Stimulated activated CD4-positive, alpha-beta T cell treated with anti-CD3 and anti-CD28 coated beads, Interleukin-1b, Interleukin-23, amount 100 ng/mL, for 1 hour (primary cell): ENCODE measurements at places on chromosomes 4 and X.

GRCh38 chrX:35166023-35166422 lies 223.4 kb downstream of the FAM47B start:
- DNase-seq, result no peak

- no peak for DNase-seq
Measured at GRCh38 chrX:110086162-110086915, 83.4 kb downstream of the TMEM164 start.

GRCh38 chr4:188722911-188723310 lies 583.7 kb downstream of the TRIML1 start:
- no peak for DNase-seq

GRCh38 chrX:98357146-98357545 lies 1473.4 kb downstream of the RPA4 start:
- no peak for DNase-seq

- DNase-seq, result no peak
Measured at GRCh38 chr4:5952975-5953951, 60.4 kb upstream of the CRMP1 start.

GRCh38 chr4:111028795-111029194 lies 405.9 kb upstream of the PITX2 start:
- no peak for DNase-seq

DNA sequence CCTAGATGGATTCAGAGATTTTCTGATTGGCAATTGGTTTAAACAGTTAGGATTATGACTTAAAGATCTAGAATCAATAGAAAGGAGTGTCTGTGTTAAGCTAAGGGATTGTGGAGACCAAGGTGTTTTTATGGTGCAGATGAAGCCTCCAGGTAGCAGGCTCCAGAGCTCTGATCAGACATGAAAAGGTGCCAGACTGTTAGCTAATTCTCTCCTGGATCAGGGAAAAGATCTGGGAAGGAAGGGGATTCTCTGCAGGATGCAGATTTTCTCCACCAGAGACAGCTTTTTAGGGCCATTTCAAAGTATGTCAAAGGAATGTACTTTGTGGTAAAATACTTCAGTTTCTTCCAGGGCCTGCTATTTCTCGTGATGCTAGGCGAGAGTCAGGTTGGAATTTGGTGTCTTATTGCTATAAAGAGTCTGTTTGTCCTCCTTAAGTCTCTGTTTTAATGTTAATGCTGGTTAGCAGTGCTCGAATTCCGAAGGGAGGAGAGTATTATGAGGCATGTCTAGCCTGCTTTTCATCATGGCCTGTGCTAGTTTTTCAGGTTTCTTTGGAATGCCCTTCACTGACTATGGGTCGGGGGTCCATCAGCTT lies 12.0 kb upstream of the GPR78 start:
- no peak for DNase-seq

DNA sequence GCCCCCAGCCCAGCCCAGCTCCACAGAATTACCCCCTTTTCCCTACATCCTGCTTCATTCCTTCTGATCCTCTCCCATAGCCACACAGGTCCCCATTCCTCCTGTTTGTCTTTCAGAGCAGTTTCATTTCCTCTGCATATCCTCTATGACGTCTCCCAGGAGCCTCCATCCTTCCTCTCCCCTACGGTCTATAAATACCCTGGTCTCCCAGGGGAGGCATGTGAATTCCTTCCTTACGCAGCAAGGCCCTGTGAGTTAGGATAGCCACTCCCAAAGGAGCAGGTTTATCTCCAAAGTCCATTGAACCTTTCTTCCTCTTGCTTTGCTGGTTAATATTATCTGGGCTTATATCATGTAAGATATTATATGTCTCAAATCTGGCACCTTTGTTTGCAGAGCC lies 8.4 kb upstream of the APLN start:
- no peak for DNase-seq

DNA sequence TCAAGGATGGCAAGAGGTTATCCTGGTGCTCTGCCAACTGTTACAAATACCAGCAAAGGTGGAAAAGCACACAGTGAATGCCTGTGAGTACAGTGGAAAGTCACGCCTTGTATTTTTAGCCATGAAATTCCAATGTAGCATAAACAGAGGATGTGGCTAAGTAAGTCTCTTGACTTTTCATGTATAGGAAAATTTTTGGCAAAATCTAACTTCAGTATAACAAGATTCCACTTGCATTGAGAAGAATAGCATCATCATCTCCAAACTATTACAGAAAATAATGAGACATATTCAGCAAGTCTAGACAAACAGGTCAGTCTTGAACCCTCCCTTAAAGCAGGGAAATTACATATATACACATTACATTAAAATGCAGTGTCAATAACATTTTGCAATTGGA lies 7.9 kb downstream of the SLC10A6 start:
- no peak for DNase-seq

- DNase-seq, result no peak
Measured at GRCh38 chrX:623599-624315, 6.8 kb upstream of the SHOX start.

- no peak for DNase-seq
Measured at GRCh38 chr4:90126805-90127204, 389 bp upstream of the CCSER1 start.

DNA sequence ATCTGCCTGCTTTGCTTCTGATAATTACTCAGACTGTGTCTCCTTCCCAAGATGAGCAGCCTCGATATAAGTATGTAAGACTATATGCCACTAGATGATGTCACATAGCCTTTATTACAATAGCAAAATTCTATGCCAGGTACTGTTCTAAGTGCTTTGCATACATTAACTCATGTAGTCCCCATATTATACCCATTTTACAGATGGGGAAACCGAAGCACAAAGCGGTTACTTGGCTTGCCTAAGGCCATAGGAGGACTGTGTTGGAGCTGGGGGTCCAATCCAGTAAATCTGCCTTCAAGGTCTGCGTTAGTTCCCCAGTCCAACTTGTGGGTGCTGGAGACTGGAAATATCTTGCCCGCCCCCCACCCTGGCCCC lies 826 bp upstream of the SCML1 start:
- DNase-seq, result no peak

DNA sequence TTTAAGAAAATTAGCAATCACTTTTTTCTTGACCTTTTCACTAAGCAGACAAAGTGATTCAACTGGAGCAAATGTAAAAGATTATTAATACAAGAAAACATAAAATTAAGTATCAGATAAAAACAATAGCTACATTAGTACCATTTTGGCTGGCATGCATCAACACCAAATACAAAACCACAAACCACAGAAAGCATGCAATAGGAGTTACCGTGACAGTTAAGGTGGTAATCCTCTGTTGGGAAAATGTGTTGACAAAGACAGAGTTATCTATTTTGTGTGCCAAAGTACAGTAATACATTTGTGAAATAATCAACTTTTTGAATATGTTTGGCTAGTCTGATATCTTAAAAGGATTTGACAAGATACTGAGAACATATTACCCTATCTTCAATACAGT lies 89.8 kb upstream of the ETNPPL start:
- DNase-seq, result no peak

DNA sequence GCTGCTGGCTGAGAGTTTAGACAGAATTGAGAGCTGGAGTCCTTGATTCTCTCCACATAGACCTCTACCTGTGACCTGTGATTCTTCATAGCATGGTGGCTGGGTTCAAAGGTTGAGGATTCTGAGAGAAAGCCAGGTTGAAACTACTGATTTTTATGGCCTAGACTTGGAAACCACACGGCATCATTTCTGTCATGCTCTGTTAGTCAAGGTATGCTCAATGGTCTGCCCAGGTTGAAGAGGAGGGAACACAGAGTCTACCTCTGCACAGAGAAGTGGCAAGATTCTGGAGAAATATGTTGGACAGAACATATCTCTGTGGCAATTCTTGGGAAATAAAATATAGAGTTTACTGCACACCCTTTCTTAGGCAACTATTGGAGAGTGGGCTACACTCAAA lies 57.2 kb upstream of the CXorf66 start:
- DNase-seq, result no peak

- DNase-seq, result no peak
Measured at GRCh38 chrX:151679798-151680402, 15.4 kb upstream of the PRRG3 start.

DNA sequence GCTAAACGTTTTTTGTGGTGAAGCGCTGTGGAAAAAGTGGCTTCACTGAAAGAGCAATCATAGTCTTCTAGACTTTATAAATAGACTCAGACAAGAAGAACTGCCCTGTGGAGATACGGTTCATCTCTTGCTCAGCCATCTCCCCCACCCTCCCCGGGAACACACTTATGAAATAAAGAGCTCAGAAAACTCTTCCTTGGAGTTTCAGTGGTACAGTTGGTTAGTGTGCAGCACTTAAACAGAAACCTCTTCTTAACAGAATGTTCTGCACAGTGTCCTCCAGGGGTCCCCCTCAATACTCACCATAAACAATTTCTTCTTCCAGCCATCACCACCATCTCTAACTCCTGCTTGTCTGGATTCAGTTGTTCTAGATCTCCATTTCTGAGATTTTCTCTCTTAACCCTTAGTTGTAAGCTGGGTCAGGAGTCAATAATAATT lies 313.0 kb downstream of the ARHGAP10 start:
- no peak for DNase-seq

DNA sequence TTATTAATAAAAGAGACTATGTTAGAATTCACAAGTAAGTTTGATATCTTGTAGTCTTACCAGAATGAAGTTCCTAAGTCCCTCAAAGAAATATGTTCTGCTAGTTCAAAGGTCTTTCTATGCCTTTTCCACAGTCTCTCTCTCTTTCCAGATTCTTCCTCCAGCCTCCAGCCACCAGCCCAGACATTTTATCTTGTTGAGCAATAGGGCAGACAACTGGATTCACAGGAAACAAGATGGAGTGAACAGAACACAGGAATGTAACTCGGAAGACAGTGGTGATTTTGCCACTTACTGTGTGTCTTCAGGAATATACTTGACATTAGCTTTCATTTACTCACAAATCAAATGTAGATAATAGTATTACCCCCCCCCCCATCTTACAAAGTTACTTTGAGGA lies 17.1 kb upstream of the CPEB2 start:
- DNase-seq, result no peak

DNA sequence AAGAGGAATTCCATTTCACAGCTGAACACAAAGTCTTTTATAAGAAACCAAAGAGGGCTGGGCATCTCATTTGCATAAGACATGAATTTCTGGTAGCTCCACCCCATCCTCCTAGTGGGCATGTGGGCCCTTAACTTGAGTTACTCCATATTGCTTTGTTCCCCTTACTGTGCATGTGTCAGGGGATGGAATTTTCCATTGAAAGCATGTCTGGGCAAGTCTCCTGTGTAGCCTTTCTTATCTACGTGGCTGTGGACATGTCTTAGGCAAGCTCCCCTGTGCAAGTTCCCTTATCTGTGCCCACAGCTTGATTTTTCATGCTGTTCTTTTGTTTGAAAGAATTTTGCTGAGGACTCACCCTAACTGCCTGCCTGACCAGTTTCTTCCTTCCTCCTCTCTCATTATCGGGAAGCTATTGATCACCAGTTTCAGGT lies 123.5 kb upstream of the JADE1 start:
- no peak for DNase-seq

DNA sequence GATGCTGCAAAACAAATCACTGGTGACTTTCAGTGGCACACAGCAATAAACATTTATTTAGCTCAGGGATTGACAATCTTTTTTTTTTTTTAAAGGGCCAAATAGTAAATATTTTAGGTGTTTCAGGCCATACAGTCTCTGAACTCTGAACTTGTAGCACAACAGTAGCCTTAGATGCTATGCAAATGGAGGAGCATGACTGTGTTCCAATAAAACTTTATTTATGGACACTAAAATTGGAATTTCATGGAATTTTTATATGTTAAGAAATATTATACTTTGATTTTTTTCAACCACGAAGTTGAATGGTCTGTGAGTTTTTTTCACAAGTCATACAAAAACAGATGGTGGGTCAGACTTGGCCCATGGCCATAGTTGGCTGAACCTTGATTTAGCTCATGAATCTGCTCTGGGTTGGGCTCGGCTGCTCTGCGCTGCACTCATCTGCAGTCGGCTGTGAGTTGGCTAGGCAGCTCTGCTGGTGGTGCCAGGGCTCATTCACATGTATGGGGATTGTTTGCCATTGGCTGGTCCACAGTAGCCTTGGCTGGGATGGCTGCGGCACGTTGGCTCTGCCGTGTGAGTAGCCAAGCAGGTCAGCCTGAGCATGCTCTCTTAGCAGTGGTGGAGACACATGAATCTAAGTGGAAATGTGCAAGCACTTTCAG lies 231.7 kb upstream of the PGRMC2 start:
- DNase-seq, result no peak

GRCh38 chr4:179867300-179867878 lies 2375.8 kb upstream of the TENM3 start:
- no peak for DNase-seq

GRCh38 chr4:145498430-145498829 lies 16.8 kb downstream of the SMAD1 start:
- no peak for DNase-seq

GRCh38 chrX:15815779-15816437 lies 25.6 kb downstream of the ZRSR2 start:
- DNase-seq, result no peak

GRCh38 chrX:124333862-124334261 lies 1.4 kb downstream of the TEX13D start:
- DNase-seq, result no peak

GRCh38 chr4:171390626-171391025 lies 422.6 kb upstream of the GALNTL6 start:
- no peak for DNase-seq

GRCh38 chr4:108483079-108483478 lies 137.3 kb upstream of the RPL34 start:
- no peak for DNase-seq

- DNase-seq, result no peak
Measured at GRCh38 chr4:3307891-3308575, 15.2 kb downstream of the RGS12 start.

- DNase-seq, result no peak
Measured at GRCh38 chr4:173159791-173160190, 8.8 kb upstream of the GALNT7 start.

DNA sequence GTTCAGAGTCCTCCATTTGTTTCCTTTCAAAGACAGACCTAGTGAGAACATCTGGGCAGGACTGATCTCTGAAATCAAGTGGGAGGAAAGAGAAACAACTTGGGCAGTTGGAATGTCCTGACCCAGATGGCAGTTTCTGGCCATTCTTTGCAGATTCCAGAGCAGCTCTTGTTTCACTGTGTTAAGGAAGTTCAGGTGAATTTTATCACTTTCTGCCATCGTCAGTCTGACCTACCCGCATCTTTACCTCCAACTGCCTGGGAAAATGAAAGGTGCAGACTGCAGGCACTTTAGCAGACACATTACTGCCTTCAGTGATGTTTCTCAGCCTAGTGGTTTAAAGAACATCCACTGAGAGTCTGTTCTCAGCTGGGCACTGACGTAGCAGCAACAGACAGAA lies 216.2 kb downstream of the CEP135 start:
- no peak for DNase-seq

GRCh38 chr4:113148925-113149324 lies 99.5 kb downstream of the ANK2 start:
- no peak for DNase-seq
